ENCODE measurements at places on chromosomes 3 and 15.

DNA sequence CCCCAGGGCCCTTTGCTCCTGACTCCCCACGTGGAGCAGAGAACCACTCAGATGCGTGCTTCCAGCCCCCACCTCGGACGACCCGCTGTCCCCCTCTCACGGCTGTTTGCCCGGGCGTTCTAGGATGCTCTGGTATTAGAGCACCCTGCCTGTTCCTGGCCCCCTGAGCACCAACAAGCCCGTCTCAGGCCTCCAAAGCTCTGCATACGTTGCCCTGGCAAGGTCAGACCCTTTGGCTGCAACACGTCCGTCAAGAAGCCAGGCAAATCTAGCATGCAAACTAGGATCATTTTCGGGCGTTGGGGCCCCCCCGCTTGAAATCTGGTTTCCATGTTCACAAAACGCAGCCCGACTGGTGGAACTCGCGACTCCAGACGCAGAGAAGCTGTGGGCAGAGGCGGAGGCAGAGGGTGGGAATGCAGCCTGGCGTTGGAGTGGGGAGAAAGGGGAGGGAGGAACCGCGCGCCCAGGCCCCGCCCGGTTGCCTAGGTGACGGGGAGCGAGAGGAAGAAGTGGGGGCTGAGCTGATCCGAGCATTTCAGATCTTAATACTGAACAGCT lies 86.2 kb upstream of the PIAS1 start:
- peak; percentile 71 for DNase-seq

- DNase-seq, result peak; percentile 58
Measured at GRCh38 chr15:93943586-93943985, 287.8 kb upstream of the MCTP2 start.

GRCh38 chr3:159821736-159822135 lies 166.9 kb upstream of the IL12A start:
- DNase-seq, result no peak

GRCh38 chr15:74961616-74962015 lies 5.0 kb upstream of the RPP25 start:
- no peak for DNase-seq

- no peak for DNase-seq
Measured at GRCh38 chr3:74630602-74631001, 16.1 kb upstream of the CNTN3 start.

DNA sequence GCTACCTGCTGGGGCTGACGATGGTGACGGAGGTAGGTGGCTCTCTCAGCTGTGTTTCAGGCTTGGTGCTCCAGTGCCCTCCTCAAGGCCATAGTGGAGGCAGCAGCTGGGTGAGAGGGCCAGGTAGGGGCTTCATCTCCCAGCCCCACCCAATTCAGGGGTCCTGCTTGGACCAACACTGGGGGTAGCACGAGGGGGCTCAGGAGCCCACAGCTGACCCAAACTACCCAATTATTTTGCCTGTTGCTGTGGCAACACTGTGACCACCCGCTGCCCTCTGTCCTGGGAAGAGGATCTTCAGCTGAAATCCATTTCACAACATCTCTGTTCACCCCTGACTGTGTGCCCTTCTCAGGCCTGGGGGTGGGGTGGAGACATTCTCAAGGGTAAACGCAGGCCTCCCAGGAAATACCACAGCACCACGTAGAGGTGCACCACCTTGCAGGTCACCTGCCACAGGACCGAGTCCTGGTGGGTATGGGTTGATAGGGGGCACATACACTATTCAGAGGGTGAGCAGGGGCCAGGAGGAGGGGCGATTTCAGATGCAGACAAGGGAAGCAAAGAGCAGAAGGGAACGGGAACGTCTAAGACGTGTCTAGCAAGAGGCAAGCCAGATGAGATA lies 62.7 kb downstream of the GRIP2 start:
- no peak for DNase-seq

GRCh38 chr3:74862476-74862875 lies 248.0 kb upstream of the CNTN3 start:
- DNase-seq, result no peak

- DNase-seq, result no peak
Measured at GRCh38 chr3:50204804-50205412, at the start of gene SLC38A3. Gene SLC38A3, plus strand, starts transcription at chr3:50205271. Its CDS starts 8,929 bp downstream, at chr3:50214200.

DNA sequence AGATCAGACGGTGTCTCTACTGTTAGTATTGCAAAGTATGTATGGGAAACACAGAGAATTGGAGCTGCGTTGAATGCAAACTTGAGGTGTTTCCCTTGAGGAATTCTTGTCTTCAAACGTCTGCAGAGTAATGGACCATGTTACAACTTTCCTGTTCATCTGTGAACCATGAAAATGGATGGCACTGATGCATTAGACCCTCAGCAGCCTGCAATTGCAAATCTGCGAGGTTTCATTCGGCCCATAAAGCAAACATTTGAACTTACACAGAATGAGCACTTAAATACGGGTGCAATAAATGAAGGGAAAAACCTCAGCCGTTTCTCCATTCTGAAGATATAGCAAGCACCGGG lies 49.7 kb downstream of the LRRN1 start:
- DNase-seq, result no peak

- DNase-seq, result no peak
Measured at GRCh38 chr15:58785355-58785754, 14.3 kb downstream of the MINDY2 start.

DNA sequence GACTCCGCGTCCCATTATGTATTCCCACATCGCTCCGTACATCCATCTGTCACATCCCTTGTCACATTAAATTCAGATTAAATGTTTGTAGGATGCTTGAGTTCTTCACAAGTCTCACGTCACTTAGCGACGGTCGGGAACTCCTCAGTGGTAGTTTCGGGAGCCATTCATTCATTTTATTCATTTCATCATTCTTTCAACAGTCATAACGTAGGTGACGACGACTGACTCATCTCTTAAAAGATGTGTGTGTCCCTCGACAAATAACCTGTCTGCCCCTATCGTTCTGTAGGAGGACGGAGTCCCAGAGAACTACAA lies 272 bp upstream of the SRPRB start:
- no peak for DNase-seq

DNA sequence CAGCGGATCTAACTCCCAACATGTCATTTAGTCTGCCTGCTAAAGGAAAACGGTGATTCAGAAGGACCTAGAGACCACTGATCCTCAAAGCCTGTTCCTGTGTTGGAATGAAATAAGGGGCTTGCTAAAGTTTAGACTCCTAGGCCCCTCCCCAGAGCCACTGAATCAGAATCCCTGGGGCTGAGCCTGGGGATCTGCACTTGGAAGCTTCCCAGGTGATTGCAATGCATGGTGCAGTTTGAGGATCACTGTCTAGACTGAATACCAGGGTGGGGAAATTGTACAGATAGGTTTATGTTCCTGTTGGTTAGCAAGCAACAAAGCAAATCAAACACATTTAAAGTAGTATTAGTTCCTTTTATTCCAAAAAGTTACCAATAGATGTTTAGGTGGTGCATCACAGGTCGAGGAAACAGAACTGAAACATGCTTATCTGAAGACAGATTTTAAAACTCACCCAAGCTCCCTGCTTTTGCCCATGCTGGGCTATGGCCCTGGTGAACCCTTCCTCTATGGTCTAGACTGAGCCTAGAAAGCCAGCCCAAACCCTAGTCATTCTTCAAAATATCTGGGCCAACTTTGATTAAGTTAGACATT lies 29.6 kb upstream of the SPTBN5 start:
- no peak for DNase-seq

DNA sequence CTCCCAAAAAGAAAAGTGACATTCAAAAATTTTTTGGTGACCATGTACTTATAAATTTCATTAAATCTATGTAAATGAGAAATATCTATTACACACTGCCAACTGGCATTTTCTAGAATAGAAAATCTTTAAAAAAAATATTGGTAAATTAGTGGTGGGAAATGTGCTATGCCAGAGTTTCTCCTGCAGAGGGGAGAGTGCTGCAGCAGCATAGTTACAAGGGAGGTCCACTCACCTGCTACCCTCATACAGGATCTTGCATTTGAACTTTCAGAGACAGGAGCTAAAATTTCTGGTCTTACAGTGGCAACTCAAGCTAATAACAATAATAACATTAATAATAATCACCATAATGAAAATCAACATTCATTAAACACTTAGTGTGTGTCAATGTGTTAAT lies 459.6 kb downstream of the NSUN3 start:
- DNase-seq, result no peak

DNA sequence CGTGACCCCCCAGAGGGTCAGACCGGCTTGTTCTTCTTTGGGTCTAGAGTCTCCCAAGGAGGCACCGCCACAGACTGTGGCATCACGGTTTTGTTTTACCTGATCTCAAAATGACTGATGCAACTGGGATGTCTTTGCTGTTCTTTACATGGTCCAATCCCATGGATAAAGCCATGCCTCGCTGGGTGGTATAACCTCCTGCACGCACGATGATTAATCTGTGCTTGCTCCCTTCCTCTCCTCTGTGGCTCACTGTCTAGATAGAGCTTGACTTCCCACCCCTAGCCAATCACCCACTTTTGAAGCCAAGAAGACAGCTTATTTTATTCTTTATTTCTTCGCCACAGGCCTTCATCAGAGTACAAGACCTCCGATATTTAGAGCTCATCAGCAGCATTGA lies 36.6 kb upstream of the RHO start:
- DNase-seq, result no peak

GRCh38 chr15:86231864-86232721 lies 152.4 kb downstream of the AGBL1 start:
- peak; percentile 31 for DNase-seq

DNA sequence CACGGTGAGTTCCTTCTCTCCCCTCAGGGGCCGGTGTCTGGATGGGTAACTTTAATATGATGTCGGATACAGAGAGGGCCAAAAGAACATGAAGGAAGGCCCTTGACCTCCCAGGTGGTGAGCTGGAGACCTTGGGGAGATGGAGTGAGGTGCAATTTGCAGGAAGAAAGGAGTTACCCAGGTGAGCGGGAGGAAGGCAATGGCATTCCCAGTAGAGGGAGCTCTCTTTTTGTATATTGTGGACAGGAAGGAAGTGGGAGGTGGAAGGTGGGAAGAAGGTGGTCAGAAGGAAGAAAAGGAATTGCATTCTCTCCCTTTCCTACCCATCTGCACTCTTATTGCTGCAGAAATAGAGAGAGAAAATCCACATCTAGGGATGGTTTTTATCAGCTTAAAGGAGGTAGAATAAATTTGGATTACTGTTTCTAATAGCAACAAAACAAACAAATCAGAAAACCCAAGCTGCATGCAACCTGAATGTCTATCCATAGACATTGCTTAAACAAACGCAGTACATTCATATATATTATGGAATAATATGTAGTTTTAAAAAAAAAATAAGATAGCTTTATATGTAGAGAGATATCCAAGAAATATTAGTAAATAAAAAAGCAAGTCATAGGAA lies 169.0 kb upstream of the TSC22D2 start:
- no peak for DNase-seq

DNA sequence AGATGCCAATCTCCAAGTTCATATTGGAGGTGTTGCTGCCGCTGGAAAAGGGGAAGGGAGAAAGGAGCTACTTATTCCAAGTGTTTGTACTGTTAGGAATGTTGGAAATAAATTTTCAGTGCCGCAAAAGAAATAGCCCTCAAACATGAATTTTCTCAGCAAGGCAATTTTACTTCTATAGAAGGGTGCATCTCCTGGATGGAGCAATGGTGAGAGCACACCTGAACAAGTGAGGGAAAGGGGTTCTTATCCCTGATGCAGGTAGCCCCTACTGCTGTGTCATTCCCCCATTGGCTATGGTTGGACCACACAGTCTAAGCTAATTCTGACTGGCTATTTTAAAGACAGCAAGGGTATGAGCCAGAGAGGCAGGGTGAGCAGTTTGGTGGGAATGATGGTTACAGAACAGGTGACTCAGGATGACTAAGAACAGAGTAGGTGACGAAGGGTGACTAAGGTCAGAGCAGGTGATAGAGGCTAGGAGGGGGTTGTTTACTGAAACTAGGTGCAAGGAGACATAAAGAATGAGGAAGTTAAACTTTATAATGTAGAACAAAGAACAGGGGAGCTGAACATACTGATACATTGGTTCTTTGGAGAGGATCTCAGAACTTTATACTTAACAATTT lies 503.5 kb downstream of the EDEM1 start:
- DNase-seq, result no peak

DNA sequence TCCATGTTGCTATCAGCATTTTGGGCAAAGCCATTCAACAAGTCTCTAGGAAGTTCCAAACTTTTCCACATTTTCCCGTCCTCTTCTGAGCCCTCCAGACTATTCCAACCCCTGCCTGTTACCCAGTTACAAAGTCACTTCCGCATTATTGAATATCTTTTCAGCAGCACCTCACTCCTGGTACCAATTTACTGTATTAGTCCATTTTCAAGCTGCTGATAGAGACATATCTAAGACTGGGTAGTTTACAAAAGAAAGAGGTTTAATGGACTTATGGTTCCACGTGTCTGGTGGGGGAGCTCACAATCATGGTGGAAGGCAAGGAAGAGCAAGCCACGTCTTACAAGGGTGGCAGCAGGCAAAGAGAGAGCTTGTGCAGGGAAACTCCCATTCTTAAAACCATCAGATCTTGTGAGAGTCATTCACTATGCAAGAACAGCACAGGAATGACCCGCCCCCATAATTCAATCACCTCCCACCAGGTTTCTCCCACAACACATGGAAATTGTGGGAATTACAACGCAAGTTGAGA lies 435.6 kb upstream of the GRM7 start:
- DNase-seq, result no peak

GRCh38 chr15:84894736-84895425 lies 10.4 kb downstream of the SLC28A1 start:
- DNase-seq, result no peak

DNA sequence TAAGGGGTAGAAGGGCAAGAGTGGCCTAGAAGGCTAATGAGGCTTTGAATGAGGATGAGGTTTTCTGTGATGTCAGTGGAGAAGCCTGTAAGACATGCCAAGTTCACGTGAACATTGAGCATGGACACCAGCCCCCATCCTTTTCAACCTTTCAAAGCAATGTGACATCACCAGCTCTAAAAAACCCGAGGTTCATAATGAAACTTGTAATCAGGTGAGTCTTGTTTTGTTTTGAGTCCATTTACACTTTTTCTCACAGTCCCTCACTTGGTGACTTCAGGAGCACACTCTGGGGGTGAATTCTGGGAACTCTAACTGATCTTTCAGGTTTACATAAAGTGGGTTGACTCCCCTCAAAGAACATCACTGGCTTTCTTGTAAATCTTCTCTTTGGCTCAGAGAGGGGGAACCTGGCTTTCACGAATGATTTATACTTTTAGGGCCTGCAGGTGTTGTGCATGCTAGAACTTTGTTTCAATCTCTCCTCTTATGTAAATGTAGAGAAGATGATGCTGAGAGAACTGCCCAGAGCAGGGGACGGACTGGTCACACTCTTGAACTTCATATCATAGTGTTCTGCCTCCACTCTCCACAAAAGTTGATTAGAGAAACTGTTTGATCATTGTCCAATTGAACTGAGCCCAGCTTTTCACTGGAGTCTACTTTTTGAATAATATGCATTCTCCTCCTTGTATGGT lies 224.7 kb upstream of the SATB1 start:
- no peak for DNase-seq

- no peak for DNase-seq
Measured at GRCh38 chr3:38980938-38981337, 70.8 kb downstream of the SCN11A start.

GRCh38 chr3:108381529-108382140 lies 85.3 kb downstream of the HHLA2 start:
- no peak for DNase-seq
